NCI-H1694 treated with DMSO at 0.1 percent for 48 hours (cell line): ENCODE measurements at places on chromosomes 5 and 9.

- no peak for DNase-seq
Measured at GRCh38 chr5:53001541-53001940, 12.4 kb downstream of the ITGA2 start.

- DNase-seq = no peak
Measured at GRCh38 chr5:38634568-38635369, 78.3 kb upstream of the LIFR start.

DNA sequence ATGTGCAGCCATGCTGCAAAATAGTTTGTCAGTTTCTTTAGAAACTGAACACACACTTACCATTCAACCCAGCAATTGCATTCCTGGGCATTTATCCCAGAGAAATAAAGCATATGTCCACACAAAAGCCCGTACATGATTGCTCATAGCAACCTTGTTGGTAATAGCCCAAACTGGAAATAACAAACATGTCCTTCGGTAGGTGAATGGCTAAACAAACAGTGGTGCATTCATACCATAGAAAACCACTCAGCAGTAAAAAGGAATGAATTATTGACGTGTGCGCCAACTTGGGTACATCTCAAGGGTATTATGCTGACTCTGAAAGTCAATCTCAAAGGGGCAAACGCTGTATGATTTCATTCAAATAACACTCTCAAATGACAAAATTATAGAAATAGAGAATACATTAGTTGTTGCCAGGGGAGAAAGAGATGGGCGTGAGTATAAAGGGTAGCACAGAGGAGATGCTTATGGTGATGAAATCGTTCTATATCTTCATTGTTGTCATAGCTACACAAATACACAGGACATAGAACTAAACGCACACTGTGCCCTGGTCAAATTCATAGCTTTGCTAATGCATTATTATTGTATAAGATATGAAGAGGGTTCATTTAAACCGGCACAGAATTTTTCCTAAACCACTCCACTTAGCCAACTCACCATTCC lies 58.2 kb downstream of the DRD1 start:
- DNase-seq = no peak

- DNase-seq = no peak
Measured at GRCh38 chr9:30796764-30797163, 1587.7 kb upstream of the ACO1 start.

GRCh38 chr9:80836013-80836412 lies 853.3 kb downstream of the TLE1 start:
- DNase-seq = no peak

GRCh38 chr9:34571481-34571810 lies 18.1 kb downstream of the CNTFR start:
- no peak for DNase-seq

DNA sequence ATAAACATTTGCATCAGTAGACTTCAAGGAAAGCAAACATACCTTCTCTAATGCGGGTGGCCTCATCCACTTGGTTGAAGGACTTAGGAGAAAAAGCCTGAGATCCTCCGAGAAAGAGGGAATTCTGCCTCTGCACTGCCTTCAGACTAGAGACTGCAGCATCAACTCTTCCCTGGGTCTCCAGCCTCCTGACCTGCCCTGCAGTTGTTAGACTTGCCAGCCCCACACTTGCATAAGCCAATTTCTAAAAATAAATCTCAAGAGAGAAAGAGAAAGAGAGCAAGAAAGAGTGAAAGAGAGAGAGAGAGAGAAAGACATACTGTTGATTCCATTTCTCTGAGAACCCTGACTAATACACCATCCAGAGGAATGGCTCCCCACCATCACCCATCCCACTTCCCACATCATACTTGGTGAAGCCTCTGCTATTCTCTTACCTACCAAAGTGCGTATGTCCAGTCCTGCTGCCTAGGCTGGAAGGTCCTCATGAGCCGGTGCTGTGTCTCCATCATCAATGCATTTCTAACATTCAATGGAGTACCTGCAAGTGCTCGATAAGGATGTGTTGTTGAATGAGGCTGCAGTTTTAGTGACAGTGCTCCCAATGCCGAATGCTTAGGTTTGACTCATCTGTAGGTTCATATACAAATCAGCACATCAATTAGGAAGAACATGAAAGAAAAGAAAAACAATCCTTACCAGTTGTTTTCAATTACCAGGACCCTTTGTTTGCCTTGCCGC lies 35.1 kb downstream of the ZNF622 start:
- DNase-seq = no peak
